ENCODE measurements at places on chromosomes 11 and 22.

DNA sequence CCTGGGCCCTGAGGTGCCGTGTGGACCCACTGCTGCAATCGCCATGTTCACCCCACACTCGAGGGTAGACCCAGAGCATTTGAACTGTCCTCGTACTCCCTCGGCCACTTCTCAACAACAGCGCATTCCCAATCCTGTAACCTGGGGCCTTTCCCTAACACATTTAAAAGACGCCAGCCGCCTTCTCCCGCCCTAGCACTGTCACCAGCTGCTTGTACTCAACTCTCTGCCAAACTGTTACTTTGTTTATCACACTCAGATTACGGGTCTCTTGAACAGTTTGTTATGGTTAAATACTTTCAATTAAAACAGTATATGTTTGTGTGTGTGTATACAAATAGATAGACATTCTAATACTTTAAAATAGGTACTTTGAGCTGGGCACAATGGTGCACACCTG is 20.7 kb downstream of the CDKN1C start:
- no peak for DNase-seq

DNA sequence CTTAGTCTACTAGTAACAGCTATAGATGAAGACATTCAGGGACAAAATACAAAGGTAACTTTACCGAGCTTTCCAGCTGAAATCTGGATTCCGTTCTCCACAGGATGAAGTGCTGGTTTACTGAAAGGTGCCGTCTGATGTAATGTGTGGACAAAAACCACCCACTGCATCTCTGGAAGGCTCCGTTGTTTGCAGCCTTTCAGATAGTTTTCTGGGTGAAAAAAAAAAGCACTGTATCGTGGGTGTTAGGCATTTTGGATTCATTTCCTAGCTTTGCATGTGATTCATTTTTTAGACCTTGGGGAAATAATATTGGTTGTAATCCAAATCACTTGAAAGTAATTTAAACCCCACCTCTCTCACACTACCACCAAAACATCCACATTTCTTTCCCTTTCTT is 10.4 kb downstream of the JAM3 start:
- no peak for DNase-seq

DNA sequence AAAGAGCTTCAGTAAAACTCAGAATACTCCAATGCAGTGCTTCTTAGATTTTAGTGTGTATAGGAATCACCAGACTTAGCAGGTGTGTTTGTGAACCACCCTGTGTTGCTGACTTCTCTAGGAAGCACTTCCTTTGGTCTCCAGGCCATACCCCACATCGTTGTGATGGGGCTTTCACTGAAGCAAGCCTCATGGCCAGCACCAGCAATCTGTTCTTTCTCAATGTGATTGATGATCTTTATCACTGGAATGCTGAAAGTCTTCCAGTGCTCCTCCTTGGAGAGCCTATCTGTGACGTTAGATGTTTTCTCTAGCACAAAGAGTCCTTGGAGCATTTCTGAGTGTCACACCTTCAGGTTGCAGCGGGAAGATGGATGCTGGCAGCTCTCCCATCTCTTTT is 280.5 kb downstream of the DDX10 start:
- no peak for DNase-seq

DNA sequence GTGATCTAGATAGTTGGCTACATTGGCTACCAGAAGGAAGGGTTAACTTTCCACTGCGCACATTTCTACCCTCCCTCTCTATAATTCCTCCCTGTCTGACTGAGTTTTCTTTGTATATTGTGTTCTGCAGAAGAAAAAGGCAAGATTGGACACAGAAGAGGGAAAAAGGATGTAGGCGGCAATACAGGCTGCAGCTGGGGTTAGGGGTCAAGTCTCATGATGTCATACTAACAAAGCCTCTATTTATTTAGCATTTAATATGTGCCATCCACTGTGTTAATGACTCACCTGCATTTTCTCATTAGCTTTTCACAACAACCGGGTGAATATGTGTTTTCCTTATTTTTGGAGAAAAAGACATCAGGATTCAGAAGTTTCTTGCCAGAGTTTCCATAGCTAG is 2.0 kb downstream of the FAM83F start:
- DNase-seq: no peak

DNA sequence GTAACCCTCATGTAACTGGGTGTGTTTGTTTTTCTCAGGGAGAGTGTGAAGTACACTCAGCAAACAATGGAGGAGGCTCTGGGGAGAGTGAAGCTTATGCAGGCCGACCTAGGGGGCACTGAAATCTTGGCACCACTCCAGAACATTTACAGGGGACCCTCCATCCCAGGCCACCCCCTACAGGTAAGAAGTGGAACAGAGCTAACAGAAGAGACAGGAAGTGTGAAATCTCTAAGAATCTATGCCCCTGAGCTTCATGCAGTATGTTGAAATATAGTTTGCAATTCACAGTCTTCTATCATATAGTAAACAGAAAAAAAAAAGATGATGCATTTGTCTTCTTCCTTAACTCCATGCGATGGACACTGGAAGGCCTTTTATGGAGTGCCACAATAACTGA is 8.4 kb downstream of the VWA5A start:
- DNase-seq: no peak

Data from stimulated activated CD4-positive, alpha-beta T cell treated with anti-CD3 and anti-CD28 coated beads, Interleukin-12 subunit alpha, Interleukin-12 subunit beta, amount 100 ng/mL, for 48 hours (primary cell).